ENCODE measurements at places on chromosomes 4 and X. TPM values are rescaled to one million over a fixed set of nuclear protein-coding genes. Genes with fewer than 3 reads are reported as not detected.

The NAP1L3 gene
- polyA plus RNA-seq, result 8.9 TPM

The IL2 gene
- 0.24 TPM for polyA plus RNA-seq

The NAAA gene
- polyA plus RNA-seq, result 59.7 TPM

The SLC2A9 gene
- 28.7 TPM for polyA plus RNA-seq

The TMLHE gene
- 21.9 TPM for polyA plus RNA-seq

The HSFX4 gene
- polyA plus RNA-seq, result 0.15 TPM

- no peak for DNase-seq
Observed at GRCh38 chr4:165864271-165864670, 8.8 kb upstream of the TLL1 start.

GRCh38 chrX:64975491-64975890 is 759 bp downstream of the ZC4H2 start:
- DNase-seq, result no peak

All from large intestine (tissue), 12 donors.